ENCODE measurements at places on chromosomes 5 and 9. TPM values are rescaled to one million over a fixed set of nuclear protein-coding genes. Genes with fewer than 3 reads are reported as not detected.

Gene FRRS1L
- not detected for total RNA-seq

Gene MEF2C
- 333 TPM for total RNA-seq

Gene CDX1
- not detected for total RNA-seq

Gene RASGRF2
- total RNA-seq = 0.37 TPM

Gene GRXCR2
- total RNA-seq = not detected

Gene C5orf52
- total RNA-seq = not detected

- no peak overlapping the region for H3K27ac ChIP-seq
- no peak for DNase-seq
- H3K27me3 ChIP-seq = no peaks in the 10 kb centered on the region
- H3K4me3 ChIP-seq = no peak overlapping the region
Observed at GRCh38 chr5:112317866-112318265, 101.2 kb downstream of the EPB41L4A start.

DNA sequence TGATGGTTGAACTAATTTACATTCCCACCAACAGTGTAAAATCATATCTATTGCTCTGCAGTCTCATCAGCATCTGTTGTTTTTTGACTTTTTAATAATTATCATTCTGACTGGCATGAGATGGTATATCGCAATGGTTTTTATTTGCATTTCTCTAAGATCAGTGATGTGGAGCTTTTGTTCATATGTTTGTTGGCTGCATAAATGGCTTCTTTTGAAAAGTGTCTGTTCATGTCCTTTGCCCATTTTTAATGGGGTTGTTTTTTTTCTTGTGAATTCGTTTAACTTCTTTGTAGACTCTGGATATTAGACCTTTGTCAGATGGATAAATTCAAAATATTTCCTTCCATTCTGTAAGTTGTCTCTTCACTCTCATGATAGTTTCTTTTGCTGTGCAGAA is 115.2 kb upstream of the CDH12 start:
- no peak overlapping the region for H3K4me3 ChIP-seq
- H3K27me3 ChIP-seq = no peaks in the 10 kb centered on the region
- peaks cover 30% of the 10 kb centered on the region for H3K4me1 ChIP-seq
- DNase-seq = no peak

DNA sequence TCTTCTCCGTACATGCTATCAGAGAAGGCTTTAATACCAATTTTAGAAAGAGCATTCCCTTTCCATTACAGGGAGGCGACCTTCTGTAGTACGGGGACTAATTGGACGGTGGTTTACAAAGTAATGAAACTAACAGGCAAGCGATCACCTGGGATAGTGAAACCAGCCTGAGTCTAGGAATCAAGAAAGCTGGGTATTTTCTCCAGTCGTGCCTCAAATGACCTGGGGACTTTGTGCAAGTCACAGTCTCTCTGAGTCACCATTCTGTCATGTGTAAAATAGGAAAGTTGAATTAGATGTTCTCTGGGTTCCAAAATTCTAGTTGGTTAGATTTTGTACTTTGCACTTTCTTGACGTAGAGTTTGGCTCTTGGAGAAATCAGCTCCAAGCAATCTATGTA is 22.7 kb upstream of the SSBP2 start:
- no peaks in the 10 kb centered on the region for H3K36me3 ChIP-seq
- no peak for DNase-seq
- no peak overlapping the region for H3K4me3 ChIP-seq
- no peaks in the 10 kb centered on the region for H3K27me3 ChIP-seq
- H3K27ac ChIP-seq = no peak overlapping the region
- peaks cover 4% of the 10 kb centered on the region for H3K4me1 ChIP-seq

DNA sequence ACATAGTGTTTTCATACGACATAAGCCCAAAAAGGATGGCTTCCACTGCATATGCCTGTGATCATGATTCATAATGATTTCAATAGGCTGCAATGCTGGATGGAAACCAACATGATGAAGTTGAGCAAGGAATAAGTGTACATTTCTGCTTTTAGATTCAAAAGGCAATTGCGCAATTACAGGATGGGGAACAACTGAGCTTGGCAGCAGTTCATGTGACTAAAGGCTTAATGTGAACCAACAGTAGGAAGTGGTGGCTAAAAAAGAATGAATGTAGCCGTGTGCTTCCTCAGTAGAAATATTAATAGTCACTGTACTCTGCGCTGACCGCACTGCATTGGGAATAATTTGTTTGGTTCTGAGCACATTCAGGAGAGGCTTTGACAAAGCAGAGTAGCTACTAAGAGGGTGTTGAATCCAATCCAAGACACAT is 51.2 kb downstream of the SLC1A3 start:
- peaks cover 6% of the 10 kb centered on the region for H3K27me3 ChIP-seq
- H3K36me3 ChIP-seq = no peaks in the 10 kb centered on the region
- no peak overlapping the region for H3K4me3 ChIP-seq
- no peak for DNase-seq
- H3K27ac ChIP-seq = no peak overlapping the region

GRCh38 chr9:88033359-88033702 is 59.0 kb upstream of the CDK20 start:
- no peak overlapping the region for H3K27ac ChIP-seq
- H3K4me1 ChIP-seq = no peaks in the 10 kb centered on the region
- H3K4me3 ChIP-seq = no peak overlapping the region
- H3K27me3 ChIP-seq = no peaks in the 10 kb centered on the region

All from B cell (primary cell).